ENCODE measurements at places on chromosomes 2 and 18. TPM values are rescaled to one million over a fixed set of nuclear protein-coding genes. Genes with fewer than 3 reads are reported as not detected.
A peak's percentile ranks its signal among the peaks of the same experiment; 100 is the strongest.

DNA sequence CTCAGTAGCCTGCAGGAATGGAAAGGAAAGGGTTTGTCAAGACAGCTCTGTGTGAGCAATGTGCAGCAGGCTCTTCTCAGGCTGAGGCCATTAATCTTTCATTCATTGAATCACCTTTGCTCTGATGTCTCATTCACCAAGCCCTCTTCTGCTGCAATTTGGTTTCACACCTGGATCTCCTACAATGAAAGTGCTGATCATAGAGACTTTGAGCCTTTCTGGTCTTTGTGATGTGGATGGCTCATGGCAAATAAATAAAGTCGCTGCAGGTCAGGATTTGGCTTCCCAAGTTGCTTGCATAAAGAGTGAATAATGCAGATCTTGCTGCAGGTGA, 95.8 kb upstream of the SPRED2 start:
- no peaks in the 10 kb centered on the region for H3K27me3 ChIP-seq
- H3K27ac ChIP-seq = no peak overlapping the region
- H3K4me1 ChIP-seq = peaks cover 18% of the 10 kb centered on the region
- no peak for DNase-seq
- H3K4me3 ChIP-seq = no peak overlapping the region

The SCN3A gene
- not detected for total RNA-seq

DNA sequence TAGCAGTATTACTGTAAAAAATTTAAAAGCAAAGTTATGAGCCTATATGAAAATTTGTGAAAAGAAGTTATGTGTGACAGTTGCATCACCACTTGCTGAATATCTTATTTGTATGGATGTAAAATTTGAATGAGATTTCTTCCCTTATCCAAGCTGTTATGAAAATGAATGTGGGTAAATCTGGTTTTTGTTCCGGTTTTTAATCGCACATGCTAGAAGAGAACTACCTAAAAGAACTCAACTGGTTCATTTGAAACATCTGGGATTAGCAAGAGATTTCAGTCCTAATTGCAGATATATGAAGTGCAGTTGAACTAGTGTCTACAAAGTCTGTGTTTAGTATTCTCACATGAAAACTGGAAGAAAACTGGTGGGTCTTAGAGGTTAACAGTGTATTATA, 467.1 kb upstream of the SPHKAP start:
- no peak for DNase-seq
- peaks cover 71% of the 10 kb centered on the region for H3K4me1 ChIP-seq
- no peaks in the 10 kb centered on the region for H3K27me3 ChIP-seq
- H3K36me3 ChIP-seq = peaks cover 9% of the 10 kb centered on the region
- no peak overlapping the region for H3K27ac ChIP-seq
- H3K4me3 ChIP-seq = no peak overlapping the region

The AGAP1 gene
- 13.0 TPM for total RNA-seq

DNA sequence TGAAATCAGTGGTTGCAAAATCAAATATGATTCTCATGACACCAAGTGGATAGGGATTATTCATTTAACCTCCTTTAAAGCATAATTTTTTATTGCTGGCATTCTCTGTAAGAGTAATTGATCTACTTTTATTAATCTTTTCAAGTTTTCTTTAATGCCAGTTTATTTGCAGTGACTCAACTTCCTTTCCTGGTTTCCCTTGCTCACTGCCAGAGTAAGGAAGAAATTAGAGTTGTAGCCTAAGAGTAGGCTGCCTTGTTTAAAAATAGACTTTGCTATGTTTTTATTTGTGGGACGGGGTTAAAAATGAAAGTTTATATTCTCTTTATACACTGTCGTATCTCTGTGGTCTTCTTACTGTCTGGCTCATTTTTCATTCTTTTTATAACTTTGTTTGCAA, 148.6 kb downstream of the WDR7 start:
- no peaks in the 10 kb centered on the region for H3K36me3 ChIP-seq
- DNase-seq = no peak
- H3K27me3 ChIP-seq = no peaks in the 10 kb centered on the region
- H3K4me3 ChIP-seq = peak overlapping the region; percentile 53

- no peaks in the 10 kb centered on the region for H3K4me1 ChIP-seq
- H3K36me3 ChIP-seq = peaks cover 6% of the 10 kb centered on the region
- H3K27ac ChIP-seq = no peak overlapping the region
- no peak for DNase-seq
- H3K27me3 ChIP-seq = peaks cover 32% of the 10 kb centered on the region
These were observed 29.8 kb upstream of the ZNF407 start for GRCh38 chr18:74567822-74568221.

- peak overlapping the region; percentile 94 for H3K27ac ChIP-seq
- peaks cover 27% of the 10 kb centered on the region for H3K36me3 ChIP-seq
- peak; percentile 11 for DNase-seq
- H3K27me3 ChIP-seq = no peaks in the 10 kb centered on the region
- H3K4me1 ChIP-seq = peaks cover 38% of the 10 kb centered on the region
These were observed 85.0 kb downstream of the WDSUB1 start for GRCh38 chr2:159201360-159202063.

- peaks cover 7% of the 10 kb centered on the region for H3K27me3 ChIP-seq
- no peak overlapping the region for H3K4me3 ChIP-seq
- H3K27ac ChIP-seq = no peak overlapping the region
- no peak for DNase-seq
- no peaks in the 10 kb centered on the region for H3K36me3 ChIP-seq
These were observed 64.2 kb downstream of the WDR75 start for GRCh38 chr2:189505492-189505891.

The DSC3 gene
- total RNA-seq = not detected

DNA sequence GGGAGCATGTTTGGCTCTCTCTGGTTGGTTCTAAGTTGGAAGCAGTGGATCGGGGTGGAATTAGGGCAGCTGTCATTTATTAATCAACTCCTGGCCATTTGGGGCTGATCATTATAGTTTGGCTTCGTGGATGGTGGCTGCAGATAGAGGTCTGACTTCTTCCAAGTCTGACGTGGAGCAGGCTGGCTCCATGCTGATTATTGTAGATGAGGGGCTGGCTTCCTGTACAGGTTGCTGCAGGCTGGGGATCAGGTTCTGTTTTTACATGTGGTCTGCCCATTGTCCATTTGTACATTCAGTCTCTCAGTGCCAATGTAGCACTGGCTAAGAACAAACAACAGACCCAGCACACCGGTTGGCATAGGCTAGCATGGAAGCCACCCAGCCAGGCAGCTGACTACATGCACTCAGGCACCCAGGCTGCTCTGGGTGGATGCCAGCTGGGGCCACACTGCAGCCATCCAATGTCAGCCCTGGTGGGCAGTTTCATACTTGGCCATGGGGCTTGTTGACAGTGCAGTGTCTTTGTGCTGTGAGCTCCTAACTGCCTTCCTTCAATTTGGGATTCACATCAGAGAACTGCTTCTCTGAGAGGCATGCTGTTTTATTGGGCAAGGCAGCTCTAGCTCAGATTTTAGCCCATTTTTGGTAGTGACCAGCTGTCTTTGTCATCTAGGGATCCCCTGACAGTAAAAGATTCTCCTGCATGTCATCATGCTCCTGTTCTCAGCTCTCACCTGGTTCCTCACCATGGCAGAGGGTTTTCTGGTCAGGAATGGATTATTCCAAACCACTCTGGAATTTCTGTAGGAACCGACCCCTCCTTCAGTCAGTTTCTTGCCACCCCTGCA, 25.4 kb downstream of the NPAS2 start:
- no peak overlapping the region for H3K27ac ChIP-seq
- no peaks in the 10 kb centered on the region for H3K27me3 ChIP-seq
- H3K36me3 ChIP-seq = peaks cover 14% of the 10 kb centered on the region
- no peak overlapping the region for H3K4me3 ChIP-seq
- no peak for DNase-seq

The ASPRV1 gene
- total RNA-seq = not detected

The IL37 gene
- not detected for total RNA-seq

The ERMN gene
- total RNA-seq = not detected

DNA sequence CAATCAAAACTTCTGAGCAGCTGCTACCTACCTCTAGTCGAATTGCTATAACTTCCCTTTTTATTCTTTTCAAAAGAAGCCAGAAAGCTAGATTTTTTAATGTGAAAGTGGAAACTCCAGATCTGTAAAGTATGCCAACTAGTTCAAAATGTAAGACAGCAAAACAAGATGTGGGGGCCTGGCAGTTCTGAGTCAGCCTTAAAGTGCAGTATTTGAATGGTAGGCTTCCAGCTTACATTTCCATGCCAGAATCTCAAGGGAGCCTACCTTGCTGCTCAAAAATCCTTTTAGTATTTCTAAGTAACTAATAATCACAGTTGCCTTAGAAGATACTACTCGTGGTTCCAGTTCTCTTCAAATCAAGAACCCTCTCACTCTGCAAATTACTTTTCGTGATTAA, 1288.7 kb downstream of the LRP1B start:
- no peaks in the 10 kb centered on the region for H3K27me3 ChIP-seq
- no peak overlapping the region for H3K4me3 ChIP-seq
- H3K36me3 ChIP-seq = no peaks in the 10 kb centered on the region
- no peak for DNase-seq
- no peak overlapping the region for H3K27ac ChIP-seq

GRCh38 chr2:161163440-161163839, 3.2 kb downstream of the TANK start:
- DNase-seq = no peak
- no peak overlapping the region for H3K4me3 ChIP-seq
- H3K27me3 ChIP-seq = peaks cover 8% of the 10 kb centered on the region
- H3K4me1 ChIP-seq = peaks cover 63% of the 10 kb centered on the region
- H3K27ac ChIP-seq = no peak overlapping the region
- H3K36me3 ChIP-seq = peaks cover 44% of the 10 kb centered on the region

DNA sequence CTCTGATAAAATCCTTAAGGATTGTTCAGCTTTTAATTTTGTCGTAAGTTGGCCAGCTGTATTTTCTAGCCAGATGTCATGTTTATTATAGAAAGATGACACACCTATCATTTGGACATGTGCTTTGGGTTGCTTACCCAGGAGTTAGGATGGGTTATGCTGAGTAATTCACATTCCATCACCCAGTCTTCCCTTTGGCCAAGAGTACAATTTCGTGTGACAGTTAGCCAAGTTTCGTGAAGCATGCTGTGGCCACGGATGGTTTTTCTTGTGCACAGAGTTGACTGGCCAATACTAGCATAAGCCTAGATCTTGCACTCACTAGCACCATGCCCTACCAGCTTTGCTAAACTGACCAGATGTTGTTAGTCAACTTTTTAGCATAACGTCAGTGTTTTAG, 5.8 kb downstream of the MAPRE3 start:
- H3K27ac ChIP-seq = no peak overlapping the region
- no peaks in the 10 kb centered on the region for H3K36me3 ChIP-seq
- H3K4me1 ChIP-seq = peaks cover 37% of the 10 kb centered on the region
- peaks cover 7% of the 10 kb centered on the region for H3K27me3 ChIP-seq
- H3K4me3 ChIP-seq = no peak overlapping the region
- DNase-seq = peak; percentile 38

GRCh38 chr2:119490106-119490505, 34.2 kb downstream of the SCTR start:
- H3K4me1 ChIP-seq = peaks cover 13% of the 10 kb centered on the region
- DNase-seq = no peak
- no peaks in the 10 kb centered on the region for H3K36me3 ChIP-seq
- H3K27ac ChIP-seq = no peak overlapping the region
- H3K27me3 ChIP-seq = peaks cover 16% of the 10 kb centered on the region

DNA sequence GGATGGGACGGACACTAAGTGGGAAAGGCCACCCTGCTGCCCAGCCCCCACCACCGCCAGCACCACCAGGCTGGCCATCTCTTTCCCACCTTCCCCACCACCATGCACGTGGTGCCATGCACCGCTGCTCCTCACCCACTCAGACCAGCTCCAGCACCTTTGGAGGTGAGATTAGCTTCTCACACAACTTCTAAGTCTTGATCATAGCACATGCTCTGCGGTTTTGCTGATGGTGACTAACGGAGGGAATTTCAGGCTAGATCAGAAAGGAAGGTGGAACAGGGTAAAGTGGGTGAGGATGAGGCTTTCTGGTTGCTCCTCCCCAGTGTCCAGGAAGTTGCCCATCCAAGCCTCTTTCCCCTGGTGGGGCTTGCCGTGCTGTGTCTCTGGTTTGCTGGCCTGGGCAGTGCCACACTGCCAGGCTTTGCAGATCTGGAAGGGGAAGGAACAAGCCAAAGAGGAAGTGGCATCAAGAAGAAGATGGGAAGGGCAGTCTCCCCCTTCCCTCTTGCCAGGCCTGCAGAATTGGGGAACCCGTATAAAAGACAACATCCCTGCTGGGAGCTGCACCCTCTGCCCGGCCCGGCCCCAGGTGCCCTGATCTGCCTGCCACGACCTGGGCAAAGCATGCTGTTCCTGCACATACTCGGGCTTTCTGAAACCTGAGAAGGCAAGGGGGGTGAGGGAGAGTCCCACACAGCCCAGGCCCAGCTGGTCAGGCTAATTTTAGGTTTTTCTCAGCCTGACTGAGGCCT, 44.3 kb upstream of the CAB39 start:
- H3K36me3 ChIP-seq = no peaks in the 10 kb centered on the region
- peaks cover 65% of the 10 kb centered on the region for H3K4me1 ChIP-seq
- no peaks in the 10 kb centered on the region for H3K27me3 ChIP-seq
- no peak overlapping the region for H3K4me3 ChIP-seq
- H3K27ac ChIP-seq = peak overlapping the region; percentile 91

- H3K27ac ChIP-seq = no peak overlapping the region
- H3K4me3 ChIP-seq = no peak overlapping the region
- no peaks in the 10 kb centered on the region for H3K4me1 ChIP-seq
- no peak for DNase-seq
These were observed 65.8 kb downstream of the ARHGAP28 start for GRCh38 chr18:6795307-6795706.

GRCh38 chr18:74395648-74396154, 61.4 kb downstream of the DIPK1C start:
- no peaks in the 10 kb centered on the region for H3K36me3 ChIP-seq
- no peaks in the 10 kb centered on the region for H3K4me1 ChIP-seq
- H3K27ac ChIP-seq = no peak overlapping the region
- peaks cover 22% of the 10 kb centered on the region for H3K27me3 ChIP-seq

DNA sequence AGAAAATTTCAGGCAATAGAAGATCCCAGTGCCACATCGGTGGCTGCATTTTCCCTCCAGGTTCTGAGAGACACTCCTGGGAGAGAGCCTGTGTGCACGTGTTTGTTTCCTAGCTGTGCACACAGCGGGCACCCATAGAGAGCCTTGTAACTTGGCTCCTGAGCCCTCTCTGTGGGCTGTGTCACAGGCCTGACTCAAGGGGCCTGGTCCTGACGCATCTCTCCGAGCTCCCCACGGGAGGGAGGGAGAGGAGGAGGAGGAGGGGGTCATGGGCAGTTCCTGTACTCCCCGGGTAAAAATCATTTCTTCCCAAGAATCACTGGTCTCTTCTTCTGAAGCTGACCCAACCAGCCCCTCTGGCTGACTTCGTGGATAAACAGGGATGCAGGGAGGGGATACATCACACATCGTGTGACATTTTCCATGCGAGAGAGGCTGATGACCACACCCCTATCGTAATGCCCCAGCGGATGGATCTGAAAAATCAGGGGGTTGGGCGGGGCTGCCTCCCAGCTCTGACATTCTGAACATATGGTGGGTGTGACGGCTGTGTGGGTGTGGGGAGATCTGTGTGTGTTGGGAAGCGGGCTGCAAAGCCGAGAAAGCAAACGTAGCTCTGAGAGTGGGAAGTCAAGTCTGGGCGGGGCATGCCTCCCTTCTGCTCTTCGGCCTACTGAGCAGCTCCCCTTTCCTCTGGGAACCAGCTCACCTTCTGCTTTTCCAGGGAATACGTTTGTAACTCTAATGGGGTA, 308.3 kb upstream of the HS6ST1 start:
- H3K4me1 ChIP-seq = peaks cover 19% of the 10 kb centered on the region
- H3K4me3 ChIP-seq = no peak overlapping the region
- H3K36me3 ChIP-seq = no peaks in the 10 kb centered on the region
- H3K27me3 ChIP-seq = peaks cover 30% of the 10 kb centered on the region

The LAMA3 gene
- 1.3 TPM for total RNA-seq

GRCh38 chr2:46387886-46388515, 90.8 kb downstream of the EPAS1 start:
- H3K36me3 ChIP-seq = peaks cover 6% of the 10 kb centered on the region
- no peak overlapping the region for H3K27ac ChIP-seq
- no peak for DNase-seq

The IL1RL1 gene
- total RNA-seq = not detected

All from HFFc6 (cell line).